Gastroesophageal sphincter (tissue), 4 donors: ENCODE measurements at places on chromosomes 13 and 19.

- H3K27ac ChIP-seq: no peak overlapping the region
- ATAC-seq: no peak
- H3K4me3 ChIP-seq: no peak overlapping the region
- H3K4me1 ChIP-seq: peaks cover 8% of the 10 kb centered on the region
- H3K27me3 ChIP-seq: no peaks in the 10 kb centered on the region
Observed at GRCh38 chr13:113955235-113955634, 18.6 kb downstream of the C13orf46 start.

DNA sequence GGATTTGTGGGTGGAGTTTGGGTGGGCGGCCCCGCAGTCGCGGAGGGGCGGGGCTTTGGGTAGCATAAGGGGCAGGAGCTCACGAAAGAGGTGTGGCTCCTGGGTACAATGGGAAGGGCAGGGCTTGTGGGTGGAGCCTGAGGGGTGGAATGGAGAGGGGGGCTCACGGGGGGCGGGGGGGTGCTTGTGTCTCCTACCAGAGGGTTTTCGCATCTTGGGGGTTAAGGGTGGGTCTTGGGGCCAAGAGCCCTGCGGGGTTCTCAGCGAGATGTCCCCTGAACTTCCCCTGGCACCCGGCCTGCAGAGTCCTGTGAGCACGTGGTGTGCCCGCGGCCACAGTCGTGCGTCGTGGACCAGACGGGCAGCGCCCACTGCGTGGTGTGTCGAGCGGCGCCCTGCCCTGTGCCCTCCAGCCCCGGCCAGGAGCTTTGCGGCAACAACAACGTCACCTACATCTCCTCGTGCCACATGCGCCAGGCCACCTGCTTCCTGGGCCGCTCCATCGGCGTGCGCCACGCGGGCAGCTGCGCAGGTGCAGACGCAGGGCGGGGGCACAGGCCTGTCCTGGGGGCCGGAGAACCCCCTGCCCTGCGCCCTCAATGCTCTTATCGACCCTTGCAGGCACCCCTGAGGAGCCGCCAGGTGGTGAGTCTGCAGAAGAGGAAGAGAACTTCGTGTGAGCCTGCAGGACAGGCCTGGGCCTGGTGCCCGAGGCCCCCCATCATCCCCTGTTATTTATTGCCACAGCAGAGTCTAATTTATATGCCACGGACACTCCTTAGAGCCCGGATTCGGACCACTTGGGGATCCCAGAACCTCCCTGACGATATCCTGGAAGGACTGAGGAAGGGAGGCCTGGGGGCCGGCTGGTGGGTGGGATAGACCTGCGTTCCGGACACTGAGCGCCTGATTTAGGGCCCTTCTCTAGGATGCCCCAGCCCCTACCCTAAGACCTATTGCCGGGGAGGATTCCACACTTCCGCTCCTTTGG lies 5.1 kb downstream of the FSTL3 start:
- H3K4me3 ChIP-seq: peak overlapping the region; percentile 89

- H3K27ac ChIP-seq: no peak overlapping the region
- peaks cover 7% of the 10 kb centered on the region for H3K27me3 ChIP-seq
- H3K4me1 ChIP-seq: no peaks in the 10 kb centered on the region
- H3K36me3 ChIP-seq: peaks cover 12% of the 10 kb centered on the region
- no peak overlapping the region for H3K4me3 ChIP-seq
Observed at GRCh38 chr19:35171730-35172129, 17.2 kb downstream of the FXYD5 start.

DNA sequence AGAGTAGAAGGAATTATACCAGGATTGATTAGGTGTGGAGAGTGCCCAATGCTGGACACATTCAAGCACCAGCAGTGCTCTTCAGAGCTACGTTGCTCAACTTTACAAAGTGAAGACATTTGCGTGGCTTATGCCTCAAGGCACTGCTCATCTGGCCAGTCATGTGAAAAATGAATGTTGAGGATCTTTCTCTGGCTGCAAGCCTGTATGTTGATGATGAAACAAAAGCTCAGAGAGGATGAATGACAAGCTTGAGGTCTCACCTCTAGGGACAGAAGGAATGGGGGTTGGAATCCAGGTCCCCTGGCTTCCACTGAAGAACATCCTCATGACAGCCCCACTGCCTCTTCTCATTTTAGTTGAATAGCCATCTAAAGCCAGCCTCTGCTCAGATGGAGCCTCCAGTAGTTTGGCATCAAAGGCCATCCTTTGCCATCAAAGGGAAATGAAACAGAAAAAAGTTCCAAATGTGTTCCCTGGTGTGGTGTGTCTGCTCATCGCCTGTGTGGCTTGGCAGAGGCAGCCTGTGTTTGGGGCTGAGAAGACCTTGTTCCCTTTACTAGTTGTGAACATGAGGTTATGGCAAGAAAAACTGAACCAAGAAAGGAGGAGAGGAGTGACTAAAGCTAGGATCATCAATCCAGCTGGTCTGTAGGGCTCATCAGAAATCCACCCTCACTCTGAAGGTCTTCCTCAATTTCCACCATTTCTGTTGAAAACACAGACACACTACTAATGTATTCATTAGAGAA lies 114.0 kb upstream of the KL start:
- no peaks in the 10 kb centered on the region for H3K27me3 ChIP-seq
- H3K27ac ChIP-seq: peak overlapping the region; percentile 66
- H3K4me3 ChIP-seq: no peak overlapping the region

GRCh38 chr19:33419788-33420130 lies 46.2 kb downstream of the CEBPG start:
- no peaks in the 10 kb centered on the region for H3K4me1 ChIP-seq
- ATAC-seq: no peak
- H3K4me3 ChIP-seq: no peak overlapping the region
- H3K27me3 ChIP-seq: no peaks in the 10 kb centered on the region
- H3K27ac ChIP-seq: no peak overlapping the region

DNA sequence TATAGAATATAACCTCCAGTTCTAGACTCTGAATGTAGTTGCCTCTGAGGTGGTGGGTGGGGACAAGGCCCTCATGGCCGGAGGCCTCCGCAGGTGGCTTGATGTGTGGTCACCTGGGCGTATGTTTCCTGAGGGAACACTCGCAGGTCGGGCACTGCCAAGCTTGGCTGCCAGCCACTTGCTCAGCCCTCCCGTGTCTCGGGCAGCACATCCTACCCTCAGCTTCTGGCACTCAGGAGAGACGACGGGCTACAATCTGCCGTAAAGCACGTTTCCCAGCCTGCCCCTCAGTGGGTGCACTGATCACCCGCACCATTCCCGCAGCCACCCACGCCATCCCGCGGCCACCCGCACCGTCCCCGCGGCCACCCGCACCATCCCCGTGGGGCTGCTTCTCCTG lies 15.2 kb downstream of the THOP1 start:
- no peaks in the 10 kb centered on the region for H3K4me1 ChIP-seq
- H3K27ac ChIP-seq: no peak overlapping the region
- no peak overlapping the region for H3K4me3 ChIP-seq
- no peaks in the 10 kb centered on the region for H3K27me3 ChIP-seq
- peaks cover 97% of the 10 kb centered on the region for H3K36me3 ChIP-seq

GRCh38 chr19:51161266-51161665 lies 19.2 kb downstream of the SIGLEC7 start:
- H3K4me3 ChIP-seq: no peak overlapping the region
- H3K36me3 ChIP-seq: no peaks in the 10 kb centered on the region
- H3K4me1 ChIP-seq: no peaks in the 10 kb centered on the region
- peaks cover 32% of the 10 kb centered on the region for H3K27me3 ChIP-seq

- H3K4me3 ChIP-seq: peak overlapping the region; percentile 42
- H3K4me1 ChIP-seq: peaks cover 19% of the 10 kb centered on the region
- no peaks in the 10 kb centered on the region for H3K36me3 ChIP-seq
- no peaks in the 10 kb centered on the region for H3K27me3 ChIP-seq
- peak overlapping the region; percentile 87 for H3K27ac ChIP-seq
- ATAC-seq: peak; percentile 6
Observed at GRCh38 chr19:2603334-2603733, 99.2 kb downstream of the GNG7 start.

- no peaks in the 10 kb centered on the region for H3K27me3 ChIP-seq
- no peaks in the 10 kb centered on the region for H3K36me3 ChIP-seq
- no peak overlapping the region for H3K4me3 ChIP-seq
- no peaks in the 10 kb centered on the region for H3K4me1 ChIP-seq
Observed at GRCh38 chr13:79686441-79686840, 205.5 kb downstream of the NDFIP2 start.

- no peaks in the 10 kb centered on the region for H3K4me1 ChIP-seq
- H3K4me3 ChIP-seq: no peak overlapping the region
- ATAC-seq: no peak
- H3K36me3 ChIP-seq: no peaks in the 10 kb centered on the region
- H3K27me3 ChIP-seq: no peaks in the 10 kb centered on the region
Observed at GRCh38 chr13:30194906-30195305, 112.4 kb downstream of the KATNAL1 start.
